ENCODE measurements at places on chromosomes 2 and 18.

DNA sequence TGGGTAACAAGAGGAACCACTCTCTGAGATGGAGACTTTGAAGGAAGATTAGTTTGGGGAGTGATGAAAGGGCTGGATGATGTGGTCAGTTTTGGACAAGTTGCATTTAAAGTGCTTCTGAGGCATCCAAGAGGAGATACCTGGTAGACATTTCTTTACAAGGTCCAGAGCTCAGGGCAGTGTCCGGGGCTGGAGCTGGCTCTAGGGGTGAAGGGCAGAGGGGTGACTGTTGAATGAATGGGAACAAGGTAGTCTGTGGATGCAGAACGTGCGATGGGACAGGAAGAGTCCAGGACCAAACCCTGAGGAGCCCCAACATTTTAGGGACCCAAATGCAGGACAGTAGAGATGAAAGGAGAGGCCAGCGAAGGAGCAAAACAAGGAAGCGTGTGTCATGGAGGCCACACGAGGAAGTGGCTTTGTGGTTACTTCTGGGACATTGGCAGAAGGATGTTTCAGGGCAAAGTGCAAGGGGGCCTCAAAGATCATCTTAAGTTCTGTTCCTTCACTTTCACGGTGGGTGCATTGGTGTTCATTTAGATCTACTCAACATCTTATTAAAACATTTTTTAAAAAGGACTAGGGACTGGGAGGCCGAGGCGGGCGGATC lies 13.6 kb upstream of the GPR35 start:
- no peak for DNase-seq

DNA sequence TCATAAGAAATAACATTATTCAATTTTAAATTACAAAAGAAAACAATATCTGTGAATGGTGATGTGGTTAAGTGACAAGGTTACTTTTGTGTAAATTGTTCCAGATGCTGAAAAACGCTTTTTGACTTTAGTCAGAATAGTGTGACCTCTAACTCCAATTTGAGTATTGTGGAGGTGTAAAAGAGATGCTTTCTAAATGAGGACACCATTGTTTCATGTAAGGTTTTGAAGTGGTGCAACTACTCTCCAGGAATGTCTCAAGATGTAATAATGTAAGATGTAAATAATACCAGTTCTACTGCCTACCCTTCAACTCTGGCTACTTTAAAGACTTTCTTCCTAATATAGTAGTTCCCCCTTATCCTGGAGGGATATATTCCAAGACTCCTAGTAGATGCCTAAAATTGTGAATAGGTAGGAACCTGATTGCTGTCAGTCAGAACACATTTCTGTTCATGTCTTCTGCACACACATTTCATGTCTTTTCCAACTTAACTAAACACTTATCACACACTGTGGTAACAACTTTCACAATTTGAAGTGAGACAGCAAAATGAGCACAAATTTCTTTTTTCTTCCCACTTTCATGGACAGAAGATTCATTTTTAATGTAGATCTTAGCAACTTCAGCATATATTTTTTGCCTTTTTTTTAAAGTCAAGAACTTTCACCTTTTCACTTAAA lies 39.1 kb upstream of the PPP1R1C start:
- DNase-seq = no peak

GRCh38 chr18:24964216-24964615 lies 387.8 kb downstream of the ZNF521 start:
- no peak for DNase-seq

DNA sequence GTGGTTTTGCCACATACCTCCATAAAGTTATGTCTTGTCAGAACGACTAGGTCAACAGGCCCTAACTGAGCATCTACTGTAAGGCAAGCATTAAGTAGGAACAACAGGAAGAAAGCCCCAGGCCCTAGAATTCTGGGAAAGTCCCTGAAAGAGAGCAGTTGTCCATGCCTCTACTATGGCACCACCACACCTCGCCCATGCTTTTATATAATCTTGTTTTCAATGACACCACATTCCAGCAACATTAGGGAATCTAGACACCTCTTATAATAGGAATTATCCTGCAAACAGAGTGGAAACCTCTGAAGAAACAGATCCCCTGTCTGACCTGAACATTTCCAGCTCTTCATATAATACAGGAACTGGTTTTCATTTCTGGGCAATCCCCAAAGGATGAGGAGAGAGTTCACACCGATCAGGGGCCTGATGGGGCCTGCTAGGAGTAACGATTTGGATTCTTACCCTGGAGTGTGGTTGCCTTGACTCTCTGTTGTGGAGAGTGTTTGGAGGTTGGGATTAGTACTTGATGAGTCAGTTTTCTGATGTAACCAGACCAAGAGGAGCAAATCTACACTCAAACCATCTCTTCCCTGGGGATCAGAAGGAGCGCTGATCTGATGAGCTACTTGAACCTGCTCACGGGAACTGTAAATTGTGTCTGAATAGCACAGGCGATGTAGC lies 31.9 kb upstream of the CEP68 start:
- no peak for DNase-seq

DNA sequence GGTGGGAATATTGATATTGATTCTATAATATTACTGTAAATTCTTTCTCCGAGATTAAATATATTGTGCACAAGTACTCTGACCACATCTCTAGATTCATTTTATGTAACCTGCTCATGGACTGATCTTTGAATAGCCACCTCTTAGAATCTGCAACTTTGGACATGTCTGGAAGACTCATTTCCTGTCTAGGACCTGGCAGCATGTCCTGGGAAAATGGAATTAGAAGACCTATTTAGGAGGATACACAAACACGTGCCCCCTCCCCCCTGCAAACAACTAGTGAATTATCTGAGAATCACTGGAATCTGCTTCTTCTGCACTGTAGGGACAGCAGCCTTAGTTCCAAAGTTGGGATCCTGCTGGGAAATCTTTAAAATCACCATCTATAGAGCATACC lies 94.1 kb downstream of the UBE2E3 start:
- no peak for DNase-seq

- no peak for DNase-seq
These were observed 118.5 kb downstream of the NRP2 start for GRCh38 chr2:205800773-205801172.

- no peak for DNase-seq
These were observed 93.8 kb upstream of the SKOR2 start for GRCh38 chr18:47345291-47345690.
